CD8-positive, alpha-beta memory T cell (primary cell): ENCODE measurements at places on chromosomes 6 and 20. TPM values are rescaled to one million over a fixed set of nuclear protein-coding genes. Genes with fewer than 3 reads are reported as not detected.

DNA sequence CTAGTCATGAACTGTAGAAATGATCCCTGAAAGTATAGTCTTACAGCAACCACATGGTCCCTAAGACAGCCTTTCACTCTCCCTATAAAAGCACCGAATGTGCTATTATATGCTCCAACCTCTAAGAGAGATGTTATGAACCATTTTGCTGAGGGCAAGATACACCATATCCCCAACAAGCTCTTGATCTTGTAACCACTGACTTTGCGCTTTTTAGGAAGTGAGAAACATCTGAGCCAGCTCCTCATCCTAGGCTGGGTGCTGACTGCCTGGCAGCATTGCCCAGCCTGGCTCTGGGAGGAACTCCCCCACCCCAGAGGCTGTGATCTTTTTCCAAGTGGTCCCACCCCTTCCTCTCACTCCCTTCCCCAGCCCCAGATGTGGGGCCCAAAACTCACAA lies 3.1 kb upstream of the EMILIN3 start:
- DNase-seq = no peak

DNA sequence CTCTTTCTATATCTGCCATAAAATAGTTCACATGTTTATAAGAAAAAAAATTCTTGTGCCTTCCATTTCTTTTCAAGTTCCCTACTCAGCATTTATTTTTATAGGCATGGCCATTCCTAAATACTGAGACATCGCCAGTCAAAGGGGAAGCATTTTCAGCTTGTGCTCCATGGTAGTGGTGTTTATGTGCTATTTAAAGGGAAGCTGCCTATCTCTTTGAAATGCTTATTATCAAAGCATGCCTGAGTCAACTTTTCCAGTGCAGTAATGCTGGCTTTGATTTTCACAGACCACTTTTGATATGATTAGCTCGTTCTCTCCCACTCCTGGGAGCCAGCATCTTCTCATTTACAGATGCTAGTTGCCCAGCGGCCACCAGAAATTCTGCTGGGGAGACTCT lies 124.1 kb upstream of the RIN2 start:
- DNase-seq = no peak

GRCh38 chr6:136685540-136686108 lies 106.7 kb downstream of the MAP3K5 start:
- no peak for DNase-seq

- DNase-seq = no peak
These were observed 26.0 kb upstream of the RSPO3 start for GRCh38 chr6:127092466-127092865.

DNA sequence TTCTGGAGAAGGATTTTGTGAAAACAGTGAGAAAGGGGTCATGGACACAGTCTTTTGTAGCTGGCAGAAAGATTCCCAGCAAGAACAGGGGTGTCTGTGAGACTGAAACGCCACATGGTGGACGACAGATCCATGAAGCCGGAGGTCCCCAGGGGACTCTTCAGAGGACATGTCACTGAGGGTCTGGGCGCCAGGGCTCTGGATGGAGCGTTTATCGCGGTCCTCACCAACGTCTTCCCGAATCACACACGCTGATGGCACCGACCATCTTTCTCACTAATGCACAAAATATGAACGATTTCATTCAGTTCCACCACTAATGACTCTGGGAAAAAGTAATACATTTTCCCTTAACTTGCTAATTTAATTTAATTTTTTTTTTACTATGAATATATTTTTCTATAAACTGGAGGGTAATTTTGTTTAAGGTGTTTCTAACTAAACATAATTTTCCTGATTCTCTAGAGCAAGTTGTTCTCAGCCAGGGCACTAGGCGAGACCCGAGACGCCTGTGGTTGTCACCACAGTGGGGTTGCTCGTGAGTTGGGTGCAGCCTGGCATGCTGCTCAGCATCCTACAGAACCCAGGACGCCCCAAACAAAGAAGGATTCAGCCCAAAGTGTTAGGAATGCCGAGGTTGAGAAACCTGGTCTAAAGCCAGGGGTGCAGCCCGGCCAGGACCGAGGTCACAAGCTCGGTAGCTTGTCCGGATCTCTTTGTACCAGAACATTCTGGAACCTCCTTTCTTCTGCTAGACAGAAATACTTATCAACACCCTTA lies 306.2 kb downstream of the TAF4 start:
- DNase-seq = no peak

GRCh38 chr6:103119056-103119455 lies 1725.5 kb downstream of the GRIK2 start:
- no peak for DNase-seq

DNA sequence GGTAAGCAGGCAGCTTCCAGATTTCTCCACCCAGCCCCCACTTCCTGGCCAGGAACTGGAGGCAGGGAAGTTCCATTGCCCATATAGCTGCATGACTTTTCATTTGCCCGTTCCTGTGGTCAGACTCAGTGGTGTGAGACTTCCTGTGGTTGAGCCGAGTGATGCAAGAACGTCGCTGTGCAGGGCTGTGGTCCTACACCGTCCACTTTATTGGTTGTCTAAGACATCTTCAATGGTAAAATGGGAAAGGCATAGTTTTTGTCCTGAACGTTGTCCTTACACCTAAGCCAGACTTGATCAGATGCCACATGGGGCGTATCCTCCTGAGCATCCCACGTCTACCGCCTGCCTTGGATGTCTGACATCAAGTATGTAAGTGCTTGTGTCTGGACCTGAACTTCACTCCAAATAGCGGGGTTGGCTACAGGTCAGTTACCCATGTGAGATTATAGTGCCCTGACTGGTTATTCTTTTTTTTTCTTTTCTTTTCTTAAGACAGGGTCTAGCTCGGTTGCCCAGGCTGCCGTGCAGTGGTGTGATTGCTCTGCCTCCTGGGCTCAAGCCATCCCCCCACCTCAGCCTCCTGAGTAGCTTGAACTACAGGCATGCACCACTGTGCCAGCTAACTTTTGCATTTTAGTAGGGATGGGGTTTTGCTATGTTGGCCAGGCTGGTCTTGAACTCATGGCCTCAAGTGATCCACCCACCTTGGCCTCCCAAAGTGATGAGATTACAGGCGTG lies 25.9 kb upstream of the GTSF1L start:
- DNase-seq = no peak

DNA sequence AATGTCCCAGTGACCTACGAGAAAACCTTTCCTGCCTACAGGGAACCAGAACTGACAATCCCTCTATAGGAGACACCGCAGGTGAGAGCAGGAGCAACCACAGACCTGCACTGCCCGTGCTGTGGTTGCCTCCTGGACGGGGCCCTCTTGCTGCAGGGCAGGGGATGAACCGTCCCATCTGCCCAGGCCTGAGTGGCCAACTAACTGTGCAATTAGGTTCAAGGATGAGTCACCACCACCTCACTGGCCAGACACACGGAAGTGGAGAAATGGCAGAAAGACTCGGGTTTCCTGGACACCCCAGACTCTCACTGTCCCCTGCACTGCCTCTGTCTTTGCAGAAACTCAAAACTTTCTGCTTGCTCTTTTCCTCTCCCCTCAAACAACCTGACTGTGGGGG lies 13.8 kb upstream of the HLA-G start:
- no peak for DNase-seq

GRCh38 chr6:12275107-12275506 lies 15.1 kb upstream of the EDN1 start:
- no peak for DNase-seq

DNA sequence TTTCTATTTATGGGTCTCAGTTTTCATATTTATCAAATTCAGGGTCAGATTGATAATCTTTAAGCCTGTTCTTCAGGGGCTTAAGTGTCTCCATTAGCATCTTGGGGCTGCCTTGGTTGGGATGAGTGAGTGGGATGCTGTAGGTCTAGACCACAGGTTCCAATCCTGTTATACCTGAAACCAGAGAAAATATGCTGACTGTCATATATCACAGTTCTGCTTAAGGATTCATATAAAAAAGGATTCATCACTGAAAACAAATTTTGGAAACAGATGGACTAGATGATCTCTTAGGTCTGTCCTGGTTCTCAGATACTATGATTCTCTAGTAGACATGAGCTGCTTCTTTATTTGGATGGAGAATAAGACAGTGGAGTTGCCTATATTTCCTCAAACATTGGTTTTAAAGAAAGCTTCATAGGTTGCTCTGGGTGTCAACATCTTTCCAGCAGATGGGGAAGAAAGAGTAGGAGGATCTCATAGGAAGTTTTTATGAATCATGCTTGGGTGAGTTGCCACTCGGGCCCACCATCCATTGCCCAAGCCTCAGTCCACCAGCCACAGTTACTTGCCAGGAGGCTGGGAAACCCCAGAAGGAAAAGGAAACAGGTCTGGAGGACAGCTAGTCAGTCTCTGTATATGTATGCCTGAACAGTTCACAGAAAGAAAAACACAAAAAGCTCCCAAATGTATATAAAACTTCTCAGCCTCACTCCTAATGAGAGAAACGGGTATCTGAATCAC lies 42.9 kb upstream of the MAP7 start:
- no peak for DNase-seq

- no peak for DNase-seq
These were observed 170.5 kb upstream of the CST7 start for GRCh38 chr20:24778585-24779031.

GRCh38 chr6:105484238-105485161 lies 81.6 kb upstream of the PREP start:
- DNase-seq = no peak

DNA sequence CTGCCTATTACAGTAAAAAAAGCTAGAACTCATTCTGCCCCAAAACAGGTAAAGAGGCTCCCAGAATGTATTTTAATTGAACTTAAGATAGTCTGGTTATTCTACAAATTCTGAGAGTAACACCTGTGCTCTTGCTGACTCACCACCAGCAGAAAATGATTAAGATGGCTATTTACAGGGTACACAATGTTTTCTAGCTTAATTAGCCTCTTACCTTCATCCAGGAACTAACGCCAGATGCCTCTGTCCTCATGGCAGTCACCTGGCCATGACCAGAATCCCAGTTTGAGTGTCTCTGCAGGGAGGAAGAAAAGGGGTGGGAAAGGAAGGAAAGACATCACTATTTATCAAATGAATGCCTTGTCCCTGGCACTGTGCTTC lies 31.3 kb upstream of the PPP1R3G start:
- DNase-seq = no peak

DNA sequence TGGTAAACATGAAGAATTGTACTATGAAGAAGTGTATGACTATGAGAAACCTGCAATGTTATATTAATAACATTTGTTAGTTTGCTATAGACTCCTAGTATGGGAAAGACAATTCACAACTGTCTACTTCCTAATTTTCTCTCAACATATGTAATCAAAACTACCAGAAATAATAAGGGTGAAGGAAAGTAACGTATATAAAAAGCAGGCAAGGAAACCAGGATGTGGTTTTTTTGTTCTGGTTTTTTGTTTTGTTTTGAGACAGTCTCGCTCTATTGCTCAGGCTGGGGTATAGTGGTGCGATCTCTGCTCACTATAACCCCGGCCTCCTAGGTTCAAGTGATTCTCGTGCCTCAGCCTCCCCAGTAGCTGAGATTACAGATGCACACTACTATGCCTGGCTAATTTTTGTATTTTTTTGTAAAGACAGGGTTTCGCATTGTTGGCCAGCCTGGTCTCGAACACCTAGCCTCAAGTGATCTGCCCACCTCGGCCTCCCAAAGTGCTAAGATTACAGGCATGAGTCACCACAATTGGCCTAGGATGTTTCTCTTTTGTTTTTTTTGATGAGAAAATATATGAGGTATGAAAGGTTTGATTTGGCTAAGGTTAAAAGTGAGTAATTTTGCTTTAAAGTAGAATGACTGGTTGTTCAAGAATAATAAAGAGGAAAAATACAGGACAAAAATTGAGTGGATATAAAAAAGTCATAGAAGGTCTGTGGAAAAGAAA lies 83.1 kb downstream of the PTCHD4 start:
- no peak for DNase-seq

The OLIG3 gene
- 0.26 TPM for total RNA-seq

The DEFB129 gene
- not detected for total RNA-seq

The LIN28B gene
- not detected for total RNA-seq

The ASF1A gene
- 42.6 TPM for total RNA-seq

The CAPN11 gene
- not detected for total RNA-seq

The LCA5 gene
- total RNA-seq = 0.22 TPM

The MPIG6B gene
- not detected for total RNA-seq

The LPIN3 gene
- total RNA-seq = 0.53 TPM

The GJA10 gene
- total RNA-seq = not detected

The SLC22A16 gene
- total RNA-seq = not detected

The PHF10 gene
- 71.5 TPM for total RNA-seq
